Spinal cord (tissue), 10 donors: ENCODE measurements at places on chromosomes 12 and 14. TPM values are rescaled to one million over a fixed set of nuclear protein-coding genes. Genes with fewer than 3 reads are reported as not detected.

Gene TCTN2
- 26.2 TPM for total RNA-seq

Gene TSPAN11
- total RNA-seq = 12.7 TPM

Gene ZNF385A
- total RNA-seq = 6.9 TPM

GRCh38 chr14:88825503-88825902 lies 1.1 kb downstream of the TTC8 start:
- DNase-seq = peak; percentile 41
- peak overlapping the region; percentile 85 for H3K4me3 ChIP-seq
- peaks cover 4% of the 10 kb centered on the region for H3K4me1 ChIP-seq

- no peaks in the 10 kb centered on the region for H3K27me3 ChIP-seq
- H3K4me1 ChIP-seq = no peaks in the 10 kb centered on the region
- no peak overlapping the region for H3K27ac ChIP-seq
- H3K4me3 ChIP-seq = no peak overlapping the region
- H3K36me3 ChIP-seq = peaks cover 4% of the 10 kb centered on the region
- DNase-seq = no peak
Observed at GRCh38 chr12:45582536-45582935, 147.0 kb upstream of the ARID2 start.

DNA sequence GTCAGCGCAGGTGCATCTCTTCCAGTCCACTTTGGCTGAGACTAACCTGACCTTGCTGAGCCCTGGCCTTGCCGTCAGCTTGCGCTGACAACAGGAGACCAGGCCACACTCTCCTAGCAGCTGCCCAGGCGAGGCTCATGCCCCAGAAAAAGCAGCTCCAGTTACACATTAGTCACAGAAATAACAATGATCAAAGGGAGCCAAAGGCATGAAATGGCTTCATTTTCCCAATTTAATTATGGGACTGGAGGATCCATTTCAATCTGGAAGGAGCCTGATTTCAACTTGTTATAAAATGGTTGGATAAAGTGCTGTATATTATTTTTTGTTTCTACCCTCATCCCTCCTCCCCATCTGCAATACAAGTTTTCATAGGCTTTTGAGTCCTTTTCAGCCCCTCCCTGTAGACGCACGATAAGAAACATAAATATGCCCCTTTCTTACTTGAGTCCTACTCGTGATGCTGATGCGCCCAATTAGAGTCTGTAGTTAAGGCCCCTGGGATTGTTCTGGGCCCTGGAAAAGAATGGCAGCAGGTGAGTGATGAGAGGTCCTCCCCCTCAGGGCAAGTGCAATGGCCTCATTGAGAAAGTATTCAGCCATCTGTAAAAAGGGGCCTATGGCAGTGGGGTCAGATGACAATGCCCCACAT lies 376.0 kb downstream of the C12orf75 start:
- H3K36me3 ChIP-seq = no peaks in the 10 kb centered on the region
- H3K27ac ChIP-seq = no peak overlapping the region
- no peak for DNase-seq
- peaks cover 5% of the 10 kb centered on the region for H3K4me1 ChIP-seq

- H3K4me1 ChIP-seq = peaks cover 26% of the 10 kb centered on the region
- H3K36me3 ChIP-seq = no peaks in the 10 kb centered on the region
- no peak overlapping the region for H3K4me3 ChIP-seq
- DNase-seq = no peak
- H3K27me3 ChIP-seq = peaks cover 30% of the 10 kb centered on the region
- no peak overlapping the region for H3K27ac ChIP-seq
Observed at GRCh38 chr12:55934773-55935172, 3.8 kb downstream of the DGKA start.

GRCh38 chr14:87935886-87936285 lies 57.1 kb downstream of the GALC start:
- no peak for DNase-seq
- H3K27ac ChIP-seq = no peak overlapping the region
- no peak overlapping the region for H3K4me3 ChIP-seq
- no peaks in the 10 kb centered on the region for H3K27me3 ChIP-seq
